Cardiac fibroblast (primary cell): ENCODE measurements at places on chromosomes 4 and X.
A peak's percentile ranks its signal among the peaks of the same experiment; 100 is the strongest.

GRCh38 chr4:46993075-46994006 is at the start of gene GABRA4:
Gene GABRA4 (minus strand): TSS chr4:46993581. CDS start chr4:46993424, 157 bp downstream.
- DNase-seq = no peak

GRCh38 chr4:6855692-6856297 is 53.8 kb upstream of the TBC1D14 start:
- peak; percentile 68 for DNase-seq

GRCh38 chr4:119025420-119025819 is 110.2 kb upstream of the MYOZ2 start:
- DNase-seq = peak; percentile 85

- peak; percentile 47 for DNase-seq
Observed at GRCh38 chr4:24476282-24476681, 108.1 kb downstream of the DHX15 start.

GRCh38 chr4:15007201-15007600 is 4.9 kb downstream of the CPEB2 start:
- DNase-seq = no peak

DNA sequence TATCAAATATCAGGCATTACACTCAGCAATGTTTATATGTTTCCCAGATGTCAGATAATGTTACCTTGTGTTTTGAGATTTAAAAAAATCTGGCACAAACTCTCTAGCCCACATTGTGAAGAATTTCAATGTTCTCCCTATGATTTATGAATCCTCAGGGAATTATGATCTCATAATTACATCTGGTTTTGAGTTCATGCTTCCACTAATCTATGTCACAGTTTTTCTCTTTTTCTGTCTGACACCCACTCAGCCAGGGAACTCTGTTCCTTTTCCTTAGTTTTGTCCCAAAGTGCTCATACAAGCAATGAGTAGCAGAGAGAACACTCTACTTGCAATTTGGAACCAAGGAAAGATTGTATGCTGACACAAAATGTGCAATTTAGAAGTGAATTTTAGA is 212.1 kb upstream of the POF1B start:
- DNase-seq = no peak

DNA sequence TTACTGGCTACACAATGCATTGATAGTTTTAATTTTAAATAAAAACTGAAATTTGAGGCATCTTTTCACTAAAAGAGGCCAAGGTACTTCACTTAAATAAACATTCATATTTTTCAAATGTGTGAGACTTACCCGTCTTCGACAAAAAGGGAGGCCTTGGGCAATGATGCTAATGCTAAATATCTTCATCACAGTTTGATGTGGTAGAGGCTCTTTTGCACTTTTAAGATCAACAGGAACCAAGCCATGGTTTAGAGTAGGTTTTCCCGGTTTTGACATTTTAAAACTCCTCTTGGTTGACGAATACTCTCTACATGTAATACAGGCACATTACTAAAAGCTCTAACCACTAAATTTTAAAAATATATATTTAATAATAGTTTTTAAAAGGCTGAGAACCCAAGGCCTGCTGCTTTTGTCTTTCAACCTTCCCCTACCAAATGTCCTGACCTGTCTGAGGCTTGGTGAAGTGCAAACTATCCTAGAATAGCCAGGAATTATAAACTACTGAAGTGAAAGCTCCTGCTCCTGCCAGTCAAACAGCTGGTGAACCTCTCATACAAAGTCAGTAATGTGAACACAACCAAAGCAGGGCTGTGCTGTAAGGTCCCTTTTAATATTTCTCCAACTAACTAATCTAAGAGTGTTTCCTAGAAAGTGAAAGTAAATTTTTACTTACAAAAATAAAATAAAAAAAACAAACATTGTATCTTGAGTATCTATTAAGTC is 153.7 kb downstream of the FBXW7 start:
- DNase-seq = peak; percentile 29

- DNase-seq = no peak
Observed at GRCh38 chrX:2693113-2694002, 2.3 kb downstream of the CD99 start.

DNA sequence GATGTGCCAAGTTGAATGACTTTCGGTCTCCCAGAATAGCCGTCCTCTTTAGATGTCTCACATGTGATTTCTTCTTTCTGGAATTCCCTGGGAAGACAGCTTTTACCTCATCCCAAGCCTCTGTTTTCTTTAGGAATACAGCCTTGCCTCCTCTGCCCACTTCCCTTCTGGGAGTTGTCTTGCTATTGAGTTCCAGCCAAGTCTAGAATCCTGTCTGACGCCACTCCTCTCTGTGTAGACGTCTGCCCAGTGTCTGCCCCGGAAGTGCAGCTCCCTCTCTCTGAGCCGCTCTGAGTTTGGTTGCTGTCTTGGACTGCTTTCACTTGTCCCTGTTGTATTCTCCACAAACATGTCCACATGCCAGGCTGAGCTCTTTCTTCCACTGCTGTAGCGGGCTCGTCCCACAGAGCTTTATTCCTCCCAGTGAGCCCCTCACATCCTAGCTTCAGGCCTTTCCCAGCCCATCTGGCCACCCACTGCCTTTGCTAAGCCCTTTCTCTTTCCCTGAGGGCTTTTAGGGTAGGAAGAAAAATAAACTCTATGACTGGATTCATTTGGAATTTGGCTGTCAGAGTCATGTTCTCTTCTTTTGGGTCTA is 9.0 kb upstream of the IGFBP7 start:
- DNase-seq = peak; percentile 95

DNA sequence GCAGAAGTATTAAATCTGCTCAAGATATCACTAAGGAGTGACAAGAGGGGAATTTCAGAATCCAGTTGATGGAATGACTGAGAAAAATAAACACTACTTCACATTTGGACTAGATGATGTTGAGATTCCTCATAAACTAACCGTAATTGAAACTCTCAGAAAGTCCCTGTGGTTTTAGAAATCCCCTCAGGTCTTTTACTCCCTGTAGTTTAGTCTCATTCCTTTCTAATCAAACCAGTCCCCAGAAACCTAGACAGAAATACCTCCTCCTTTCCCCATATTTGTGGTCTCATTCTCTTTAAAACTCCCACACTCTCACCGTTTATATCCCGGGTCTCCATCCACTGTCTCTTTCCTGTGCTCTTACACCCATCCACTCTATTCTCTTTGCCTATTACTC is 15.0 kb upstream of the TLR1 start:
- DNase-seq = no peak

DNA sequence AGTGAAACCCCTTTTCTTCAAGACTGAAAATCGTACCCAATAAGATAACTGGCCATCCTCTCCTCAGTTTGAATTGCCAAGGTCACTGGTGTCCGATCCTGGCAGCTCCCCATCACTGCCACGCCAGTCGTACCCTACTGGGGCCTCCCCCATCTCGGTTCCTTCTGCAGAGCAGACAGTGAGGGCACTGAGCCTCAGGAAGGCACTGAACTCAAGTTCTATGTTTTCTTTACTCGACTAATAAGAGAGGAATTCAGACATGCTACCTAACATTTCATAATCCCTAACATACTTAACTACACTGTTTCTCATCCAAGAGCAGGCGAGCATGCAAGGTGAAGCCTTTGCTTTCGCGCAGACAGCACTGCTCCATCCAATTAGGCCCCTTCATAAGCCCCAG is 23.4 kb downstream of the ZFYVE28 start:
- peak; percentile 74 for DNase-seq

DNA sequence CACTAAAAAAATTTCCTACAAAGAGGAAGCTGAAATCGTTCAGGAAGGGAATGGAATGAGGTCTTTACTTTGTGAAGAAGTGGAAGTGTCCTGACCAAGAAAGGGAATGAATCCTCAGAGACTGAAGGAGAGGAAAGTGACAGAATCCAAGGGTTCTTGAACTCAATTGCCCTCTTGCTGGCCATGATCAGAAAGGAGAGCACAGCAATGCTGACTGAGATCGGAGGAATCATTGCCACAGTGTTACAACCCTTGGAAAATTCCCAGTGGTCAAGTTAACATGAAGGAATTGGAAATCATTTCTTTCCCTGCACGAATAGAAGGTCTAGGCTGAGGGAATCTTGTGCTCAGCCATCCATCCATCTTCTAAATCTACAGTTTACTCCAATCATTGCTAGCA is 190.0 kb upstream of the NEIL3 start:
- DNase-seq = peak; percentile 34

DNA sequence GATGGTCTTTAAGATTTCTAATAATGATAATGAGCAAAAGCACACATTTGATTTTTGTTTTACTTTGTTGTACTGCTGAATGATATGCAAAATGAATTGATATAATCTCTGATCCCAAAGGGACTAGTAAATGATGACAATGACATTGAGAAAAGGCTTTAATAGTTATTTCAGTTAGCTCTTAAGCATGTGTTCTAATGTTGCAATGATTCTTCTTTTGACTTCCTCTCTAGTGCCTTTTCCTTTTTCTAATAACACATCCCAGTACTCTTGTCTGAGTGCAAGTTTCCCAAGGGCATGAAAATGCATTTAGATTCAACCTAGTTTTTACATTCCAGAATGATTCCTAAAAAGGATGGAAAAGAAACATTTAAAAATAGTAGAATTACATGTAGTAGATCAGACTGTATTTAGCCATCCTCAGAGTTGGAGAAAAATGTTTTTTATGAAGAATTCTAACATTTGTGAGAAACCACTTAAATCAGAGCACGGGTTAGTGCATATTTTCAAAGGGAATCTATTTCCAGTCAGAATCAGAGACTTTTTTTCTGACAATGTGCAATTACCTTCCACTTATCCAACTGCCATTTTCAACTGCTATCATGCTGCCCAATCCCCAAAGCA is 508.8 kb downstream of the C4orf33 start:
- no peak for DNase-seq

GRCh38 chr4:182384631-182385091 is 141.5 kb downstream of the TENM3 start:
- no peak for DNase-seq

- no peak for DNase-seq
Observed at GRCh38 chr4:70979445-70980008, 13.9 kb upstream of the DCK start.

GRCh38 chrX:87873347-87873941 is 355.8 kb downstream of the KLHL4 start:
- DNase-seq = no peak

- no peak for DNase-seq
Observed at GRCh38 chr4:143021384-143021783, 163.3 kb upstream of the USP38 start.

- peak; percentile 11 for DNase-seq
Observed at GRCh38 chrX:12617241-12617640, 174.0 kb upstream of the PRPS2 start.

- no peak for DNase-seq
Observed at GRCh38 chr4:47972181-47972580, 44.3 kb downstream of the CNGA1 start.

DNA sequence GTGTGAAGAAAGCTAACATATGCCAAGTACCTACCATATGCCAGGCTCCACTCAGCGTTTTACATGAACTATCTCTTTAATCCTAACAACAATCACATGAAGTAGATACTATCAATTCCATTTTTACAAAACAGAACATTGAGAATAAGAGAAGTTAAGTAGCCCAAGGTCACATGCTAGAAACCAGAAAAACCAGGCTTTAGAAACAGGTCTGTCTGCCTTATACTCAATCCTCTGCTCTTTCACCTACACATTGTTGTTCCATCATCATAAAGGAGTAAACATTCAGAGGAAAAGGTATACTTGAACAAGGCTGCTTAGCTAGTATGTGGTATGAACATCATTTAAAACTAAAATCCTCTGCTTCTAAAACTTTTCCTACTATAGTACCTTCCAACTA is 42.1 kb downstream of the WDFY3 start:
- DNase-seq = no peak
